ENCODE measurements at places on chromosomes 6 and 20.

DNA sequence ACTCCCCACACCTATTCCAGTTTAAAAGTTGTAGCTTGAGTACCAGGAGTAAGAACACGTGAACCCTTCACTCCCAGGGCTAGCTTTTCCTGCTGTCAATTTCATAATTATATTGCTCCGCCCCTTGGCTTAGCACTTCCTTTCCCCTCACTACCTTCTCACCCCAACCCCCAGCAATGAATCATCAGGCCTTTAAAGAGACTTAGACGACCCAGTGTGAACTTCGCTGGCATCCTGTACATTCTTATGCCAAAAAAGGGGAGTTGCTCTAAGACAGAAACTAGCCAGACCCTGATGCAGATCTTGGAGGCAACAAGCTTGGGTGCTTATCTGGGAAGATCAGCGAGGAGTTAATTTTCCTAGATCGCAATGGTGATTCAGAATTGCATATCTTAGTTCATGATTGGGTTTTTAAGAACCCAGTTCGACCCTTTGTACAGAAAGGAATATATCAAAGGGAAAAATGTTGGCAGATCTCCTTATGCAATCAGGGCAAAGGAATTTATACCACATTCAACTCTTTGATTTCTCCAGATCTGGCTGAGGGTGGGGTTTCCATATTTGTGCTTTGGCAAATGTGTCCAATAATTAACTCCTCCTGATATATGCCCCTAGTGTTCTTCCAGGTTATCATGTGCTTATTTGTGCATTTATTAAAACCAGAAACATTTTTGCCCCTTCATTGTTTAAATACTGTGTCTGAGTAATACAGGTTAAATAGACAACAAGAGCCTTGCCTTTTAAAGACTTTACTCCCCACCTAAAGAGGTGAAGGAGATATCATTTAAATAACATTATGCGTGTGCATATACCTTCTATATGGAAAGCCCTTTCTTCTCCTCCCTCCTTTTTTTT lies 8.1 kb upstream of the ATXN1 start:
- no peak for DNase-seq

- no peak for DNase-seq
Measured at GRCh38 chr20:24684956-24685691, 215.7 kb downstream of the SYNDIG1 start.

DNA sequence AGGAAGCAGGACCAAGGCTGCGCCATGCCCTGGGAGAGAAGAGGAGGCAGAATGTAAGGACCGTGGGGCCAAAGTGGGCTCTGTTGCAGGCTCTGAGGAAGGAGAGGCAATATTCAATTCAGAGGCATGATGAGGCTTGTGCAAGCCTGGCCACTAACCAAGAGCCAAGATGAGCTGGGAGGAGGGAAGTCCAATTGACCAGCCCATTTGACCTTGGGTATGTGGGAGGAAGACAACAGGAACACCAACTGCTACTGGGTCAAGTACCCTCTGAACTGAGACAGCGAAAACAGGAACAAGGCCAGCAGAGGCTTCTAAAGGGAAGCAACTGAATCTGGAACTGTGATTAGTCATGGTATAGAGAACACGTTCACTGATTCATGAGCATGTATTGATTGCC lies 779.6 kb downstream of the MAFB start:
- no peak for DNase-seq

- DNase-seq = no peak
Measured at GRCh38 chr20:56451056-56451765, 17.2 kb upstream of the RTF2 start.

GRCh38 chr20:53224851-53225250 lies 252.7 kb downstream of the TSHZ2 start:
- DNase-seq = no peak

DNA sequence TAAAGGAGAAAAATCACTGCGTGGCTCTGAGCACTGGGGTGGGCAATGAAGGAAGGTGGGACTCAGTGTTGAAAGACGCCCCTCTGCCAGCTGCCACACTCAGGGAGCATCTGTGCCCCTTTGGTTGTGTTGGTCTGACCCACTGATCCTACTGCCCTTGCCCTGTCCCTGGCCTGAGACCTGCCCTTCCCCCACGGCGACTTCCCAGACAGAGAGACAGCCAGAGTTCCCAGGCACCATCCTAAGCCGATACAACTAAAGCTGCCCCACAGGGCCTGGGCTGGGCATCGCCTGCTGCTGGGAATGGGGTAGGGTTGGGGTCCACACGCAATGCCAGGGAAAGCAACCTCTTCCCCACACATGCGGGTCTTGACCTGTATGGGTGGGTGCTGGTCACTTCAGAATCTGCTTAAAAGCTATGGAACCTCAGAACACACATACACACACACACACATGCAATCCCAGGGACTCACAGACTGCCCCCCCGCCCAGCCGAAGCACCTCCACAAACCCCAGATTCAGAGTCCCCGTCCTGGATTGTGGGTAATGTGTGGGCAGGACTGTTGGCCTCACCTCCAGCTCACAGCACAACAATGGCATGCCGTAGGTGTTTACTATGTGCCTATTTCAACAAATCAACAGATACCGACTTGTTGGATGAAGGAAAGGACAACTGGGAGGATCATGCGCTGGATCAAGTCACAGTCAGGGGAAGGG lies 10.9 kb upstream of the SPDEF start:
- DNase-seq = no peak

- no peak for DNase-seq
Measured at GRCh38 chr6:30676660-30677285, 4.0 kb upstream of the DHX16 start.

DNA sequence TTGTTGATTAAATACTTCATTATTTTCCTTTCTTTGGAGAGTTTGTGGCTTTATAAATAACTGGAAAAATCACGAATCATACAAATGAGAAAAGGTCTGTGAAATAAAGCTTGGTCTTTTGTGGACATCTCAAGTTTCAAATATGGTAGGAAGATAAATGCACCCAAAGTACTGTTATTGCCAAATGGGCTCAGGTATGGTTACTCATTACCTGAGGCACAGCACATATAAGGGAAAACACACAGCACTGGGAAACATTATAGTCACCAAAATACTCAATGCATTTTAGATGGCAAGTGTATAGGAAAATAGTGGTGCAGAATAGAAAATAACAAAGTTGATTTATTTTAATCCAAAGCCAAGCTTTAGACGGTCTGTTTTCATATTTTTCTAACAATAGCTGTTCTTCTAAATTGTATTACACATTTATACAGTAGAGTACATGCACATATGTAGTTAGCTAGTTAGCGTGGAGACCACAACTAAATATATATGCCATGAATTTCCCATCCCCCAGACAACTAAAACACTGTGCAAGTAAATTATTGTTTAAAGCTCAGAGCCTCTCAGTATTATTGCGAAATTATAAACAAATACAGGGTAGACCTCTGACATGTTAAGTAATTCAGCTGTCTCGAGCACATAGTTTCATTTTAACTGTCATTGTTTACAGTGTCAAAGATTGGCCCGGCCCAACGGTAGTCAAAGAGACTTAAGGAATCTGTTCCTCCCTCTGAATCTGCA lies 336.0 kb downstream of the SYNE1 start:
- peak; percentile 33 for DNase-seq

DNA sequence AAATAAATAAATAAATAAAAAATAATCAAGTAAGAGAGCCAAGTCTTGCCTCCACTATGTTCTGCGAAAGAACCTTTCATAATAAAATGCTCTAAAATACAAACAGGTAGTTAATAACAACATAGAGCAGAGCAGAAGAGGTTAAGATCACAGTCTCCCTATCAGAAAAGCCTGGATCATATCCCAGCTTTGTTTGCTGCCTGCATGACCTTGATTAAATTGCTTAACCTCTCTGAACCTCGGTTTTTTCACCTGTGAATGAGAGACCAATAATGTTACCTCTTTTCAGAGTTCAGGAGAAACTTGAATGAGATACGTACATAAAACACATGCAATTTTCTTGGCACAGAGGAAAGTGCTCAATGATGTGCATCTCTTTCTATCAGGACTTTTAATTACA lies 44.4 kb downstream of the ARHGAP18 start:
- no peak for DNase-seq

GRCh38 chr6:100470422-100471120 lies 5.8 kb upstream of the SIM1 start:
- no peak for DNase-seq

GRCh38 chr6:17705428-17705777 lies 1.3 kb downstream of the NUP153 start:
- peak; percentile 30 for DNase-seq

GRCh38 chr6:39953076-39953618 lies 18.9 kb upstream of the MOCS1 start:
- no peak for DNase-seq

DNA sequence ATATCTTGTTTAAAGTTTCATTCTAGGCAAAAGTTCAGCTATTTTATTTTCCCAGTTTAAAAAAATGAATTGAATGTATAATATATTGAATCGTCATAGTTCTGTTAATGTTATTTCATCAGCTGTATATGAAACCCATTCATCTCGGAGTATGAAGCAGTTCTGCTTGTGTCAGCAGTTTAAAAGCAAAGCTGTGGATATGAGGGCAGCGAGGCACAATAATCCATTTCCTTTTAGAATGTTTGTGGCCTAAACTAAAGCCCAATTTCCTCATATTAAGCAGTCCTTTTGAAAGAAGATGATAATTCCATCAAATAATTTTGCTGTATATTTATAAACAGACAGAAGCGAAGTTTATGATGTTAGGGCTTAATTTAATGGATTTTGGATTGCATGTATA lies 300.1 kb downstream of the SAMD5 start:
- no peak for DNase-seq

- DNase-seq = no peak
Measured at GRCh38 chr20:47917549-47918070, 132.3 kb upstream of the SULF2 start.

DNA sequence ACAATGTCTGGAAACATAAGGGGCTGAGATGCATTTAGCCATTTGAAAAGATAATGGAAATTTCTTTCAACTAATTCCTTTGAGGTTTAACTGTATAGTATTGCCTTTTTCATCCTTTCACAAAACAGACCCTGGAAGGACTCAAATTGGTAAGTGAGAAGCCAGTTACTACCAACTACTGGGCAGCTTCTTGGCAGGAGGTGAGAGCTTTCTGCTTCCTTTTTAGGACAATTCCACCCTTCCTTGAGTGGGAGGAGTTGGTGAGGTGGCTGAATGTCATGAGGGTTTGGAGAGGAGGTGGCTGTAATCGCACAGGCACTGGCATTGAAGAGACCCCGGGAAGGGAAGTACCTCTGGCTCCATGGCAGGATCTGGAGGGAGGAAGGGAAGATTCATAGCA lies 341.1 kb downstream of the NRN1 start:
- no peak for DNase-seq
